Glutamatergic neuron (in vitro differentiated cells): ENCODE measurements at places on chromosomes 3 and 15. TPM values are rescaled to one million over a fixed set of nuclear protein-coding genes. Genes with fewer than 3 reads are reported as not detected.

DNA sequence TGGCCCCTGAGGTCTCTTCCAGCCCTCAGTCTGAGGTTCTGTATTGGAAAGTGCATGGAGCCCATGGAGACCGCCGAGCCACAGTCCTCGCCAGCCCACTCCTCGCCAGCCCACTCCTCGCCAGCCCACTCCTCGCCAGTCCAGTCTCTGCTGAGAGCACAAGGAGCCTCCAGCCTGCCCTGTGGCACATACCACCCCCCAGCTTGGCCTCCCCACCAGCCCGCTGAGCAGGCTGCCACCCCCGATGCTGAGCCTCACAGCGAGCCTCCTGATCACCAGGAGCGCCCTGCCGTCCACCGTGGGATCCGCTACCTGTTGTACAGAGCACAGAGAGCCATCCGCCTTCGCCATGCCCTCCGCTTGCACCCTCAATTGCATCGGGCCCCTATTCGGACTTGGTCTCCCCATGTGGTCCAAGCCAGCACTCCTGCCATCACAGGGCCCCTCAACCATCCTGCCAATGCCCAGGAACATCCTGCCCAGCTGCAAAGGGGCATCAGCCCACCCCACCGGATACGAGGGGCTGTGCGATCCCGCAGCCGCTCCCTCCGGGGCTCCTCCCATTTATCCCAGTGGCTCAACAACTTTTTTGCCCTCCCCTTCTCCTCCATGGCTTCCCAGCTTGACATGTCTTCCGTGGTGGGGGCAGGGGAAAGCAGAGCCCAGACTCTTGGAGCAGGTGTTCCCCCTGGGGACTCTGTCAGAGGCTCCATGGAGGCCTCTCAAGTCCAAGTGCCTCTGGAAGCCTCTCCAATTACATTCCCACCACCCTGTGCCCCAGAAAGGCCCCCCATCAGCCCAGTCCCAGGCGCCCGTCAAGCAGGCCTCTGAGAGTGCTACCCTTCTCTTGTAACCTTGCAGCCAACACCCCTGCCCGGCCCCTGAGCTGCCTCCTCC lies 40.9 kb downstream of the PML start:
- no peaks in the 10 kb centered on the region for H3K36me3 ChIP-seq
- no peak for DNase-seq
- H3K4me1 ChIP-seq: peaks cover 16% of the 10 kb centered on the region
- no peak overlapping the region for H3K27ac ChIP-seq
- peaks cover 10% of the 10 kb centered on the region for H3K27me3 ChIP-seq

DNA sequence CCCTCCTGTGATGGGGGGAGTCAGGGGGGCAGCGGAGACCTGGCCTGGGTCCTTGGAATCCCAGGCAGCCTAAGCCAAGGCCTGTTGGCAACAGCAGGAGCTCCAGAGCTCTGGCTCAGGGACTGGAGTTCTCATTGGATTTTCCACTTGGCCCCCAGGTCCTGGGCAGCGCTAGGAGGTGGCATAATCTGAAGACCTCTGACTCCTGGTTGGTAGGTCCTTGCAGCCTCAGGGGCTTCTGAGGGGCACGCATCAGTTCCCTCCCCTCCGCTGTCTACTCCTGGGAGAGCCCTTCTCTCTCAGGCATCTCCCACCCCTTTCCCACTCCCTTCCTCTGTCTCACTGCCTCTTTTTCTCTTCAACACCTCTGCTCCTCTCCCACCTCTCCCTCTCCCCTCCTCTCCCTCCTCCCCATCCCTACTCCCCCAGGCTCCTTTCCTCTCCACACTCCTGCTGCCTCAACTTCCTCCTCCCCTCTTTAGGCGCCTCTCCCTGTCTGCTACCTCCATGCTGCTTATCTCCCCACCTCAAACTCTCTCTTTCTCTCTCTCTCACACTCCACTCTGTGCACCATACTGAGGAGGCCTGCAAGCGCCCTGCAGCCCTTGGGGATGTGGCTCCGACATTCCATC lies 41.1 kb upstream of the SLC6A1 start:
- peaks cover 8% of the 10 kb centered on the region for H3K27me3 ChIP-seq
- no peaks in the 10 kb centered on the region for H3K4me1 ChIP-seq
- DNase-seq: no peak
- no peak overlapping the region for H3K4me3 ChIP-seq

DNA sequence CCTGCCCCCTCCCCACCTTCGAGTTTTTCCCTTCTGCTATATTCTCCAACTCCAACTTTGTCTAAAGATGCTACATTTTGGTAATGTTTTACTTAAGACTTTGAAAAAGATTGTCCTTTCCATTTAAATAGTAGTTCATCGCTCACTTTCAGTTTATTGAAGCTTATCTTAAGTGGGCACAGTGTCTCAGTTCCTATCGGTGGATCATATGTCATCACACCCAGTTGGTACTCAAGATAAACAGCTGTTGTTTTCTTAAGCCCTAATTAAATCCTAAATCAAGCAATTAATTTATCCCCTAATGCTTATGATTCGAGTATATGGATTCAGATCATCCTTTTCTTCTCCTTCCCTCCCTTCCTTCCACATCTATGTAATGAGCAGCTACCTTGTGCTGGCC lies 210.7 kb downstream of the TLE3 start:
- peaks cover 5% of the 10 kb centered on the region for H3K27me3 ChIP-seq
- H3K4me1 ChIP-seq: peaks cover 8% of the 10 kb centered on the region
- DNase-seq: no peak
- peaks cover 27% of the 10 kb centered on the region for H3K36me3 ChIP-seq
- no peak overlapping the region for H3K27ac ChIP-seq

DNA sequence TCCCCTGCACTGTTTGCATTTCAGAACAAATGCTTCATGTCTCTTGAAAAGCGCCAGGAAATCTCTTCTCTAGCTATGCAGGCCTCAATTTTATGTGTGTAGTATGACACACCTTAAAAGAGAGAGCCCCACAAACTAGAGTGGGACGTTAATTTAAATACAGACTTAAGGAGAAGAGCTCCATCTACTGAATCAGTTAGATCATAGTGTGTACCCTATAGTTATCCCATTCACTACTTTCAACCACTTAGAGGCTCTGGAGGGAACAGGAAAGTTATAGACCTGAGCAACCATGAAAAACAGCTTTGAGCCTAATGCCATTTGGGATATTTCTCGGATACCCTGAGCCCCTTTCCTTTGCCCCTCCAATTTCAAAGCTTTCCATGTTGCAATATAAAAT lies 153.7 kb downstream of the TIGIT start:
- no peak overlapping the region for H3K4me3 ChIP-seq
- H3K4me1 ChIP-seq: peaks cover 9% of the 10 kb centered on the region
- peaks cover 2% of the 10 kb centered on the region for H3K27me3 ChIP-seq
- no peak for DNase-seq

The NR2E3 gene
- 0.69 TPM for total RNA-seq

The CD276 gene
- 192 TPM for total RNA-seq

The FAM81A gene
- total RNA-seq: not detected

The C3orf49 gene
- total RNA-seq: not detected

DNA sequence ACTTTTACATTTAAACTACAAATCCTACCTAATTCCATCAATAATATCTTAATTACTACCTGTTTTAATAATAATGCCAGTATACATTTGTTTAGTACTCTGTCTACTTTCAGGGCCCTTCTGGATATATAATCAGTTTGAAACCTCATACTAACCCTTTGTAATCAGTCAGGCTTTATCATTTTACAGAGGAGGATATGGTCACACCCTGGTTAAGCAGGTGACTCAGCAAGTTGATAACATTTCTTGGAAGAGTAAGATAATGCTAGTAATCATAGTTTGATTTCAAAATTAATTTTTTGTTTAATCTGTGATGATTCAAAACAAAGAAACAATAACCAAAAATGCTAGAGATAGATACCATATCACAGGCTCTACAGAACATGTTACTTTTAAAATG lies 208.2 kb upstream of the MANF start:
- H3K27me3 ChIP-seq: no peaks in the 10 kb centered on the region
- no peaks in the 10 kb centered on the region for H3K4me1 ChIP-seq
- H3K4me3 ChIP-seq: no peak overlapping the region
- DNase-seq: no peak

The PIGZ gene
- 4.7 TPM for total RNA-seq

The GHSR gene
- total RNA-seq: not detected

DNA sequence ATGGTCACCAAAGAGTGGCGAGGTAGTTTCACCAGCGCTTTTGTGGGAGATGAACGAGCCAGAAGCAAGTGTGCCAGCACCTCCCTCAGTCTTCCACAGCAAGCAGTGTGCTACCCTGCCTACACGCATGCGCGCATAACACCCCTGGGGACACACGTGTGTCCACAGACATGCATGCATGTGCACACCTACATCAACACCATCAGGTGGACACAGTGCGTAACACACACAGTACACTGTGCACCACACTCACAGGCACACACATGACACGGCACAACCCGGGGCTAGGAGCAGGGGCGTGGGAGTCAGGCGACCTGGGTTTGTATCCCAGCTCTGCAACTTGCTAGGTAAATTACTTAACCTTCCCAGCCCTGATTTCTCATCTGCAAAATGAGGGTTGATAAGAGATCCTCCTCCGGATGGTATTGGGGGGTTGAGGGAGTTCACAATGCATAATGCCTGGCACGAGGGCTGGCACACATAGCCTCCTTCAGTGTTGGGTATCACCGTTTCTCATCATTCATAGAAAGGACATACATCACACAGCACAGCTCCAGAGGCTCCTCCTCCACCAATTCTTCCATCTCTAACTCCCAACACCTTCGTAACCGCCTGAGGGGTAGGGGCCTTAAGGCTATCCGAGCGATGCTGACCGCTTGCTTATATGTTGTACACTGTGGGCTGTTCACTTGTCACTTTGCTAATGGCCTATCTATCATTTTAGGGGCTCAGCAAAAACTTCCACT lies 174.9 kb downstream of the SMAD6 start:
- no peak for DNase-seq
- H3K27me3 ChIP-seq: peaks cover 2% of the 10 kb centered on the region
- H3K36me3 ChIP-seq: no peaks in the 10 kb centered on the region
- peaks cover 4% of the 10 kb centered on the region for H3K4me1 ChIP-seq

The UTS2B gene
- not detected for total RNA-seq

DNA sequence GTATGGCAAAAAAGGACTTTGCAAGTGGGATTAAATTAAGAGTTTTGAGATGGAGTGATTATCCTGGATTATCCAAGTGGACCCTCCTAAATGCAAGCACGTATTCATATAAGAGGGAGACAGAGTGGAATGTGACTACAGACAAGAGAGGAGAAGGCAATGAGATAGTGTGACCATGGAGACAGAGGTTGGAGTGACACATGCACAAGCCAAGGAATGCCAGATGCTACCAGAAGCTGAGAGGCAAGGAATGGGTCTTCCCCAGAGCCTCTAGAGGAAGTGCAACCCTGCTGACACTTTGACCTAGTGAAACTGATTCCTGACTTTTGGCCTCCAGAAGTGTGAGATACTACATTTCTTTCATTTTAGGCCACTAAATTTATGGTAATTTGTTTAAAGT lies 117.2 kb downstream of the UACA start:
- H3K4me1 ChIP-seq: peaks cover 4% of the 10 kb centered on the region
- no peaks in the 10 kb centered on the region for H3K27me3 ChIP-seq
- H3K27ac ChIP-seq: no peak overlapping the region
- no peak overlapping the region for H3K4me3 ChIP-seq

DNA sequence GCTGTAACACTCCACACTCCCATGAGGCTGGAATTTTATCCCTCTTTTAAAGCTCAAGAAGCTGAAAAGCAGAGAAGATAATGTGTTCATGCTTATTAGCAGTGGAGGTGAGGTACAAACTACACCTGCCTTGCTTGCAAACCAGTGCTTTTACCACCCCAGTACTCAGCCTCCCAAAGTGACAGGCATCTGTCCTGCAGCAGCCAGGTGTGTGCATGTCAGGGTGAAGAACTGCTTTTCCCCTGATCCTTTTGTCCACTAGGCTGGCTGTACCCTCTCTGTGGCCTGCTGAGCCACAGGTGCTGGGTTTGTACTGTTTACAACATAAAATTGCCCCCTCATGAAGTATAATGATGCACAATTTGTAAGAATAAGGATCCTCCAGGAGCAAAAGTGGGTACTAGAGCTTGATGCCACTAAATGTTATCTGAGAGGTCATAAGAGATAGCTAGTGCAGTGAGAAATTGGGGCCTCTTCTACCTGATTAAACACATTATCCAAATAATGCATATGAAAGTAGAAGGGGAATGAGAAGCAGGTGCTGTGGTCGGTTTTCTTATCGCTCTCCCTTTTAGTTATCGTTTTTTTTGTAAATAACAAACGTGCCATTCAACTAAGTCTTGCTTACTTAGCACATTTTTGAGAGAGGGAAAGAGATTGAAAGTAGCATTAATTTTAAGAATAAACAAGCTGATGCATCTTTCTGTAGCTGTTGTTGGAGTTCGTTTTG lies 39.2 kb upstream of the GADL1 start:
- no peaks in the 10 kb centered on the region for H3K36me3 ChIP-seq
- no peaks in the 10 kb centered on the region for H3K27me3 ChIP-seq
- no peak overlapping the region for H3K4me3 ChIP-seq
- H3K27ac ChIP-seq: no peak overlapping the region

- DNase-seq: no peak
- H3K27ac ChIP-seq: no peak overlapping the region
- H3K27me3 ChIP-seq: no peaks in the 10 kb centered on the region
- H3K36me3 ChIP-seq: no peaks in the 10 kb centered on the region
- peaks cover 2% of the 10 kb centered on the region for H3K4me1 ChIP-seq
Measured at GRCh38 chr15:100856867-100857266, 22.8 kb upstream of the ALDH1A3 start.
